Breast epithelium (tissue), 4 donors: ENCODE measurements at places on chromosomes 7 and 10. TPM values are rescaled to one million over a fixed set of nuclear protein-coding genes. Genes with fewer than 3 reads are reported as not detected.

GRCh38 chr10:58641095-58641531, 128.4 kb downstream of the BICC1 start:
- H3K27ac ChIP-seq = peak overlapping the region; percentile 39
- no peaks in the 10 kb centered on the region for H3K36me3 ChIP-seq
- peak; percentile 41 for DNase-seq
- H3K4me1 ChIP-seq = no peaks in the 10 kb centered on the region
- H3K4me3 ChIP-seq = no peak overlapping the region

DNA sequence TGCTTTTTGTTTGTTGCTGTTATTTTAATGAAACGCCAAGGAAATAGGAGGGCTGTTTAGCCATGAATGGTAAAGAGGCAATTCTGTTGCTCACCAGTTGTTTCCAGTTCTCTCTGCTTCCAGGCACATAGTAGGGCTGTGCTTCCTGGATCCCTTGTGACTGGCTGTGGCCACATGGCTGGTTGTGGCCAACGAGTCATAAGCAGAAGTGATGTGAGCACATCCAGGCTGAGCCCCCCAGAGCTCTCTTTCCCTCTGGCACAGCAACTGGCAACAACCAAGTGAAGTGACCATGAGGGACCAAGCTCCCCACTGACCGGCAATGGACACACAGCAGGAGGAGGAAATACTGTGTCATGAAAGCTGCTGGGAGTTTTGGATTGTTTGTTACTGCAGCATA, 10.3 kb downstream of the GRID1 start:
- H3K4me1 ChIP-seq = no peaks in the 10 kb centered on the region
- no peak overlapping the region for H3K27ac ChIP-seq
- H3K27me3 ChIP-seq = no peaks in the 10 kb centered on the region
- H3K4me3 ChIP-seq = no peak overlapping the region
- no peak for DNase-seq
- H3K36me3 ChIP-seq = no peaks in the 10 kb centered on the region

DNA sequence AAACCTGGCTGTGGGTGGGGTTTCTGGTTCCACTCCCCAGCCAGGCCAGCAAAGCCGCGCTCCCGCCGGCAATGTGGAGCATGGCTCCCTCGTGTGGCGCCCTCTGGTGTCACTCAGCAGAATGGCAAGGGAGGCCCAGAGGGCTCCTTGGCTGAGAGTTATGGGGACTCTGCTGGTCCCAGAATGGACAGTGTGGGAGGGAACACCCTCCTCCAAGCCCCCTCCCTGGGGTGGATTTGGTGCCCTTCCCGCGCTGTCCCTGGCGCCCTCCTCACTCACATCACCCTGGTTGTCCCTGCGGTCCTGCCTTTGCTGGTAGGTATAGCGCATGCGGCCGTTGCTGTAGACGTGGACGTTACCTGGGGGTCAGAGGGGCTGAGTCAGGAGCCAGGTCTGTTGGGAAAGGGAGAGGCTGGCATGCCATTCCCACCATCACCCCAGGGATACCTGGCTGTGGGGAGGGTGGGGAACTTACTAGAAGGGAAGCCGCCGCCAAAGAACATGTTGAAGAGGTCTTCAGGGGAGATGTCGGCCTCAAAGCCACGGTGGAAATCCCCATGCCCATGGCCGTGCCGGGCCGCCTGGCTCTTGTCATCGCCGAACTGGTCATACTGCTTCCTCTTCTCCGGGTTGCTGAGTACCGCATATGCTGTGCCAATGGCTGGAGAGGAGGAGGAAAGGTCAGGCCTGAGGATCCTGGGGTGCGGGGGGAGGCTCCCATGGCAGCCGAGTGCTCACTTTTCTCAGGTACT, 14.0 kb downstream of the DNAJB12 start:
- H3K27ac ChIP-seq = peak overlapping the region; percentile 74
- H3K4me1 ChIP-seq = peaks cover 16% of the 10 kb centered on the region
- no peak overlapping the region for H3K4me3 ChIP-seq
- DNase-seq = no peak
- H3K36me3 ChIP-seq = peaks cover 6% of the 10 kb centered on the region

GRCh38 chr7:131945313-131945911, 389.0 kb upstream of the PODXL start:
- H3K27ac ChIP-seq = no peak overlapping the region
- H3K27me3 ChIP-seq = peaks cover 21% of the 10 kb centered on the region
- peak overlapping the region; percentile 59 for H3K4me3 ChIP-seq
- no peak for DNase-seq
- no peaks in the 10 kb centered on the region for H3K36me3 ChIP-seq
- no peaks in the 10 kb centered on the region for H3K4me1 ChIP-seq

Gene ADRB1
- total RNA-seq = 0.66 TPM

- DNase-seq = no peak
- H3K4me1 ChIP-seq = no peaks in the 10 kb centered on the region
- no peak overlapping the region for H3K27ac ChIP-seq
- H3K36me3 ChIP-seq = no peaks in the 10 kb centered on the region
- H3K27me3 ChIP-seq = peaks cover 9% of the 10 kb centered on the region
- H3K4me3 ChIP-seq = peak overlapping the region; percentile 64
Measured at GRCh38 chr7:73433924-73434700, 534 bp downstream of the FZD9 start.

Gene RTKN2
- total RNA-seq = 1.3 TPM

Gene AP1S1
- total RNA-seq = 44.6 TPM

Gene SFR1
- 6.3 TPM for total RNA-seq

DNA sequence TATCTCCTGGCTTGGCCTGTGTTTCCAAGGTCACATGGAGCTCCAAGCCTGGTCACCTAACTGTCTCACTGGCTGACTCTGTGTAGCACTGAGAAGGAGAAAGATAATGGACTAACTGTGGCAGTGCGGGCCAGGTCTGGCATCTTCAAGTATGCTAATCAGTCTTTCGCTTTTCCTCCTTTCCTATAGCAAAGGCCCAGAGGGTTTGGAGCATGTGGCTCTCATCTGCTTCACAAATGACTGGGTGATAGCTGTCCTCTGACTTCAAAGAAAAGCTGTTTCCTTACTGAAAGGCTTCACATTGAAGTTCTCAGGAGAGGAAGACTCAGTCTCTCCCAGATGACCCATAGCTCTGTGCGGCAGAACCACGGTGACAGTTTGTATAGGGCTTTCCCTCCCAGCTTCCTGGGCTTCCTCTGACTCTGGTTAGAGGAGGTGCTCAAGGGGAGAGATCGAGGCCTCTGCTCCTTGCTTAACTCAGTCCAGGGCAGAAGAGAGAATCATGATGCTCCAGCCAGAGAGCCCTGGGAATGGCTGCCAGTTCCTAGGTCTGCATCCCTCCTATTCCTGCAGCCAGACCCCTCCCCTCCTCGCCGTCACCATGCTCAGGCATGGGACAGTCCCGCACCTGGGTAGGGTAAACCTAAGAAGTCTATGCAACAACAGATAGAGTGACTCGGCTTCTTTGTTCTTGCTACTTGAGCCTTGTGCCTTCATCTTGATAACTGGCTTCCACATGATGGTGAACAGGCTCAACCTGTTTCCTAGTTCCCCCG, 72.3 kb downstream of the CCDC71L start:
- no peak overlapping the region for H3K27ac ChIP-seq
- H3K4me3 ChIP-seq = no peak overlapping the region
- H3K4me1 ChIP-seq = no peaks in the 10 kb centered on the region
- no peaks in the 10 kb centered on the region for H3K27me3 ChIP-seq
- no peak for DNase-seq

Gene HABP2
- total RNA-seq = 0.66 TPM

DNA sequence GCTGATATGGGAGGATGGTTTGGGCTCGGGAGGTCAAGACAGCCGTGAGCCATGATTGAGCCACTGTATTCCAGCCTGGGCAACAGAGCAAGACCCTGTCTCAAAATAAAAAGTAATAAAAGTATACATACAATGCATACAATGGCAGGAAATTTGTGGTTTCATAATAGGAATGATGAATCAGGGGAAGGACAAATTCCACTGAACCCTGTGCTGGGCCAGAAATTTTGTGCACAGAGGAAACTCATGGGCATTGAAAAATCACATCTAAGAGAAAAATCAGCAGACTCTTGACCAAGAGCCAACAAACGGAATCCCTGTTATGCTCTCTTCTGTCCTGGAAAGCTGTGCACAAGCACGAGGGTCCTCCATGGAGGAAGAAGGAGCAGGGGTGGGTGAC, 35.1 kb downstream of the SEM1 start:
- H3K27ac ChIP-seq = no peak overlapping the region
- no peaks in the 10 kb centered on the region for H3K36me3 ChIP-seq
- H3K4me1 ChIP-seq = no peaks in the 10 kb centered on the region
- H3K4me3 ChIP-seq = no peak overlapping the region

DNA sequence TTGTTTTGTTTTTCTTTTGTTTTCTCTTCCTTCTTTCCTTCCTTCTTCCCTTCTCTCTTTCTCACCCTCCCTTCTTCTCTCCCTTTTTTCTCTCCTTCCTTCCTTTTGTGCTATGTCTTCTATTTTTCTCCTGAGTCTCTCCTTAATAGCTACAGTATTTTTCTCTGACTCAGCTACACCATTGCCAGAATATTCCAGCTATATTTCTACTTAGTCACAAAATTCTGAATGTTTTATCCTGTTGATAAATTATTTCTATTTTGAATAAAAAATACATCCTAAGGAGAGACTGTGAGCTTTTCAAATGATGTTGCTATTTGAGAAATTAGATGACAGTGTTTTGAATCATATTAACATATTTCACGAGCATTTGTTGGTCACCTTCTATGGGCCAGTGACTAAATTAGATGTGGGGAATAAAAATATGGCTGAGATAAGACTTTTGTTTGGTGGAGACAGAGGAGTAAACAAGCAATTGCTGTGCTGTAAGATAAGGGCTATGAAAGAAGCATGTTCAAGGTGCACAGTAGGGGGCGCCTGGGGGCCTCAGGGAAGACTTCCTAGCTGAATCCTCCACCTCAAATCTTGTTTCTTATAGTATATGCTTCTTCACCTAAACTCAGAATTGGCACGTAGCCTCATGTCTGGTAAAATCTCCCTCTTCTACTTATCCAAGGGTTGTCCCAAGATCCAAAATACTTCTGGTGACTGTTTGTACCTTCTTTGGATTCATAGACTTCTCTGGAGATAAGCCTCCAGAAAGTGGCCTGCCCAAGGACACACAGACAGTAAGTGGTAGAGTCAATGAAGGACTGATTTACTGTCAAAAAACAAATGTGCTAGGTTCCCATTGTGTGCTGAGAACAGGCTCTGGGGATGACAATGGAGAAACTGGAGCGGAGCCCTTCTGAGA, 115.5 kb upstream of the CREB5 start:
- no peaks in the 10 kb centered on the region for H3K4me1 ChIP-seq
- DNase-seq = no peak
- H3K4me3 ChIP-seq = no peak overlapping the region
- H3K27me3 ChIP-seq = no peaks in the 10 kb centered on the region
- H3K36me3 ChIP-seq = no peaks in the 10 kb centered on the region
- H3K27ac ChIP-seq = no peak overlapping the region

DNA sequence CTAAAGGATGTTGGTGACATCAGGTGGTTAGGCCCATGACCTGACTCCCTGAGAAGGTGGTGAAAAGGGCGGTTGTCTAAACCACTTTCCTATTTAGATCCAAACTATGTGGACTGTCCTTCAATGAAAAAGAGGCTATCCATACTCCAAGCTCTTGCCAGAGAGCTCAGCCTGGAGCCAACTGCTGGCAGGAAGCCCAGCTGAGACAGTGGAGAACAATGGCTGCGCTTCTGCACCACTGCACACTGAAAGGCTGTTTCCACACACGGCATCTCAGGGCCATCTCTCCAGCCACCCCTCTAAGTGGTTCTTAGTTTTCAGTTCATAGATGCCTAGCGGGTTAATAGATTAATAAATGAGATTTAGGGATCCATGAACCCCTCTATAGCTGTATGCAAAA, 488.8 kb upstream of the ZMIZ1 start:
- H3K36me3 ChIP-seq = no peaks in the 10 kb centered on the region
- no peak overlapping the region for H3K4me3 ChIP-seq
- H3K27me3 ChIP-seq = no peaks in the 10 kb centered on the region
- no peaks in the 10 kb centered on the region for H3K4me1 ChIP-seq

Gene ZNF425
- total RNA-seq = 2.6 TPM

GRCh38 chr7:156897673-156898072, 4.7 kb upstream of the LMBR1 start:
- H3K36me3 ChIP-seq = no peaks in the 10 kb centered on the region
- H3K4me3 ChIP-seq = no peak overlapping the region
- H3K4me1 ChIP-seq = no peaks in the 10 kb centered on the region
- H3K27me3 ChIP-seq = no peaks in the 10 kb centered on the region

- H3K36me3 ChIP-seq = no peaks in the 10 kb centered on the region
- peak overlapping the region; percentile 1 for H3K27ac ChIP-seq
- no peak for DNase-seq
- no peaks in the 10 kb centered on the region for H3K4me1 ChIP-seq
Measured at GRCh38 chr7:3301831-3302618, 973 bp downstream of the SDK1 start.

Gene CYP2C19
- total RNA-seq = not detected

DNA sequence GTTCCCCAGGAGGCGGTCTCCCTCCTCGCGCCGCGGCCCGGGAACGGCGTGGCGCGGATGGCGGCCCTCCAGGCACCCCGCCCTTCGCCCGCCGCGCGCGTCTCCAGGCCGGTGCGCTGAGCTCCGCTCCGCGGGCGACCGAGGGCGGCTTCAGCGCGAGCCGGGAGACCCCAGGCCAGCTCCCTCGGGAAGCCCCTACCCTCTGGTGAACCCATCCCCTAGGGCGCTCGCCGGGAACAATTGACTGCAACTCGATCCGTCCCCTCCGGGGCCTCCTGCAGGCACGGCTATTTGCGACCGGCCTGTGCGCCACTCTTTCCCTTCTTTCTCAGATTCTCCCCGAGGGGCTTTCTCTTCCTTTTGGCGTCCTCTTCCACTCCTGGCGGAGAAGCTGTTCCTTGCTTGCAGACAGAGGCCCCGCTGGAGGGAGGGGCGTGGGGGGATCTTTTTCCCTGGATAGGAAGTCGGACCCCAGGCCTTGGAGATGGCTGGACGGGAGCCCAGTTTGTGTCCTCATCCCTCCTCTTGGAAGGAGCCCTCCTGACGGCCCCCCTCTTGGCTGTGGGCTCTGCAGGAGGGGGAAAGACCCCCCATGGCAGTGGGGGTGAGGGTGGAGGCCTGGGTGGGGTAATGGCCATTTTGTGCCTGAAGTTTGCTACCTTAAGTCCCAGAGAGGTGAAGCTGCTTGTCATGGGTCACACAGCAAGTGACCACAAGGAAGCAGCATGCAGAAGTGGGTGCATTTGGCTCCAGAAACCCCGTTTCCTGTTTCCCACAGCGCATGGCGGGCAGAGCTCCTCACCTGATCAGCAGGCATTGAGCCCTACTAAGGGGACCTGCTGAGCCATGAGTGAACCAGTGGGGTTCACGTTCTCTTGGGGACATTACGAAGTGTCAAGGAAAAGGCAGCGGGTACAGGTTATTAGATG, 171.2 kb upstream of the TNRC18 start:
- peaks cover 7% of the 10 kb centered on the region for H3K4me1 ChIP-seq
- H3K27me3 ChIP-seq = peaks cover 16% of the 10 kb centered on the region
- no peaks in the 10 kb centered on the region for H3K36me3 ChIP-seq
- DNase-seq = no peak
- H3K4me3 ChIP-seq = peak overlapping the region; percentile 61
- peak overlapping the region; percentile 67 for H3K27ac ChIP-seq

DNA sequence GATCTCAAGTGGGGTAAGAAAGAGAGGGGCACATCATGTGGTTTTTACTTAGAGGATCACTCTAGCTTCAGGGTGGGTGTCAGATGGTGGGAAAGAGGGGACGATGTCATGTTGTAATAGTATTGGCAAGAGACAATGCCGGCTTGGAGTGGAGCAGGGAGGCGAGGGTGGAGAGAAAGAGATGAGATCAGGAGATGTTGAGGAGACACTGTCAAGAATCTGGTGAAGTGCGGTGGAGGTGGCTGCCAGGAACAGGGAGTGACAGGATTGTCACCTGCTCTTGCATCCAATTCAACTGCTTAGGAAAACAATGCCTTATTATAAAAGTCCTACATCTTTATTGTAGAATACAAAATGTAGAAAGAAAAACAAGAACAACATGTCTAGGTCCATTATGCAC, 63.0 kb upstream of the MKI67 start:
- H3K36me3 ChIP-seq = no peaks in the 10 kb centered on the region
- H3K27me3 ChIP-seq = no peaks in the 10 kb centered on the region
- DNase-seq = no peak
- no peak overlapping the region for H3K4me3 ChIP-seq
- no peaks in the 10 kb centered on the region for H3K4me1 ChIP-seq

Gene NYAP1
- 0.66 TPM for total RNA-seq
